ENCODE measurements at places on chromosomes 16 and 17.

GRCh38 chr17:2943981-2944380, 119.4 kb downstream of the OR1D5 start:
- DNase-seq = no peak

GRCh38 chr17:76271669-76272540, 6.8 kb downstream of the UBALD2 start:
- no peak for DNase-seq

DNA sequence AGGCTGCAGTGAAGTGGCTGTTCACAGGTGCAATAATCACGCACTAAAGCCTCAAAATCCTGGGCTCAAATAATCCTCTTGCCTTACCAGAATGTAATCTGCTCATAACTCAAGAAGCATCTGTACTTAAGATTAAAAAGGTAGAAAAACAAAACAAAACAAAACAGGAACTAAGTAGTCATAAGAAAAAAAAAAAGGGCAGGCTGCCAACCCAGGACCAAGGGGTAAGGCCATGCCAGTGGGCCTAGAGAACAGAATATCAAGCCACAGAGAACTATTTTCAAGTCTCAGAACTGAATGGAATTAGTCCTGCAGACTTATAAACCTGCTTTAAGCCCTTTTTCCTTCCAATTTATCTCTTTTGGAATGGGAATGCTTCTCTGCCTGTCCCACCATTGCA, 64.8 kb upstream of the TBC1D3K start:
- no peak for DNase-seq

DNA sequence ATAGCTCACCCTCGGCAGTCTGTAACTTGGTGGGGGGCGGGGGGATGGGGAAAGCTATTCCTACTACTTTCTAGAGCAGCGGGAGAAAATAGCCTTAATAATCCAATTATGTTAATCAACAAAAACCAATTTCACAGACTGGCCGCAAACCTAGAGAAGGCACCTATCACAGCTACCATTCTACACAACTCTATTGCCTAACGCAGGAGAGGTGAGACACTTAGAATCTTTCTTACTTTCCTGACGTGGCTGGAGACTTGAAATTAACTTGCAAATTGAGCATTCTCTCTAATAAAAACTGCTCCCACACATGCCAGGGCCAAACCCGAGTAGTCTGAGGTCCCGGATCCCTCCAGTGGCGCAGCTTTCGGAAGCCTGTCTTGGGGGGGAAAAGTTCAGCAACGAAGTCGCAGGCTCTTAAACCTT, 794 bp downstream of the SMG6 start:
- no peak for DNase-seq

DNA sequence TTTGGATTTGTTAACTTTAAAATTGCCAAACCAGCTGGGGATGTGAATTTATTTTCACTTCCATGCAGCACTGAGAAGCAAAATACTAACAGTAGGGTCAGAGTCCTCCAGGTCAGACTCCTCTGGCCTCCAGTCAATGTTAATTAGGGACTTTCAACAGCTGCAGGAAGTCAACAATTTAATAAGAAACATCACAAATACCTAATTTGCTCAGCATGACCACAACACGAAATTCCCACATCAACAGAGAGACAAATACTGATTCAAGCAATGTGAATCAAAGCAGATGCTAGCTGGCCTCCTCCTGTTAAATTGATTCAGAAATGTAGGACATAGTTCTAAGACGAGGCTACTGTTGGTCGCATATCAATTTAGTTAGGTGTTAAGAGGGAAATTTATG, 111.7 kb downstream of the ABCA8 start:
- no peak for DNase-seq

DNA sequence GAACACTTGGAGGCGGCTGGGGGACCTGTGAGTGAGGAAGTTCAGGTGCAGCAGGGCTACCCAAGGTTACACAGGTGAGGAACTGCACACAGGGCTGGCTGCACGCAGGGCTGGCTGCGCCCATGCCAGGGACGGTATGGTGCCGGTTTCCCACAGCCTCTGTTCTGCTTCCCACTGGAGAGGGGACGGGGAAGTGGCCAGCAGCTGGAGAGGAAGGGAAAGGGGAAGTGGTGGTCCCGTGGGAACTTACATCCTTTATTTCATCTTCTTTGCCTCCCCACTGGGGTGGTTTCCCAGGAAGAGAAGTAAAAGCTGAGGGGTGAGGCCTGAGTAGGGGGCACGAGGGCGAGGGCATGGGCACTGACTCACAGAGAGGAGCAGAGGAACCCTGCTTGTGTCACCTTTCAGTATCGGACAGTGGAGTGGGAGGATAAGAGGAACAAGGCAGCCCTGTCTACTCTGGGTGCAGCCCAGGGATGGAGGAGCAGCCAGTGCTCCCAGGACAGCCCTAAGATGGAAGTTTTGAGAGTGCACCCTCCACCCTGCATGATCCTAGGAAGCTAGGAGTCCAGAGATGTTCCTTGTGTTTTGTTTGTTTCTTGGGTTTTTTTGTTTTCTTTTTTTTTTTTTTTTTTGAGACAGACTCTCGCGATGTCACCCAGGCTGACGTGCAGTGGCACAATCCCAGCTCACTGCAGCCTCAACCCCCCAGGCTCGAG, 25.5 kb upstream of the CDH1 start:
- no peak for DNase-seq

- no peak for DNase-seq
Observed at GRCh38 chr16:47780213-47780875, 319.2 kb downstream of the PHKB start.

DNA sequence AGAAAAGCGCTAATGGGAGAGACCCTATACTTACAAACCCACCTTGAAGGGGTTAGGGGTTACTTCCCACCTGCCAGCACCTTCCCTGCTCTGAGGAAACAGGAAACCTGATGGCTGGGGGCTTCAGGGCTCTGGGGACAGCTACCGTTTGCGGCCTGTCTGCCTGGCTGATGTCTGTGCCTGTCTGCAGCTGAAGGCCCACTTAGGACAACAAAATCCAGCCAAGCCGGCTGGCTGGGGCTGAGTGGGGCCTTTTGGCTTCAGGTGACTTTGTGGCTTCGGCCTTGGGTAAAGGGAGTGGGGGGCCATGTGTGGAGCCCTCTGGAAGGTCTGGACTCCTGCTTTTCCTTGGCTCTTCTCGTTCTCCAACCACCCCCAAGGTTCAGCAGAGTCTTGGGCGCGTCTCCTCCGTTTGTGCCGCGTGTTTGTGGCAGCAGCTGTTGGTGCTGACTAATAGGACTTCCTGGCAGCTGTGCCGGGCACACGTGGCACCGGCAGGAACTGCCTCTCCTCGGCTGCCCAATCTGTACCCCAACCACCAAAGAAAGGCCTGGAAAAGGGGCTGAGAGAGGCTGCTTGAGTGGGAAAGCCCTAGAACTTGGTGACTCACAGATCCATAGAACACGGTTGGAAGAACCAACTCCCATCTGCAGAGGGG, 186.7 kb downstream of the MSI2 start:
- no peak for DNase-seq

GRCh38 chr17:65173284-65173793, 36.2 kb downstream of the RGS9 start:
- DNase-seq = no peak

- DNase-seq = no peak
Observed at GRCh38 chr17:29855686-29856085, 74.3 kb downstream of the SSH2 start.

Data from NCI-H446 treated with DMSO at 0.1 percent for 48 hours (cell line).